ENCODE measurements at places on chromosomes 11 and 22.
A peak's percentile ranks its signal among the peaks of the same experiment; 100 is the strongest.

DNA sequence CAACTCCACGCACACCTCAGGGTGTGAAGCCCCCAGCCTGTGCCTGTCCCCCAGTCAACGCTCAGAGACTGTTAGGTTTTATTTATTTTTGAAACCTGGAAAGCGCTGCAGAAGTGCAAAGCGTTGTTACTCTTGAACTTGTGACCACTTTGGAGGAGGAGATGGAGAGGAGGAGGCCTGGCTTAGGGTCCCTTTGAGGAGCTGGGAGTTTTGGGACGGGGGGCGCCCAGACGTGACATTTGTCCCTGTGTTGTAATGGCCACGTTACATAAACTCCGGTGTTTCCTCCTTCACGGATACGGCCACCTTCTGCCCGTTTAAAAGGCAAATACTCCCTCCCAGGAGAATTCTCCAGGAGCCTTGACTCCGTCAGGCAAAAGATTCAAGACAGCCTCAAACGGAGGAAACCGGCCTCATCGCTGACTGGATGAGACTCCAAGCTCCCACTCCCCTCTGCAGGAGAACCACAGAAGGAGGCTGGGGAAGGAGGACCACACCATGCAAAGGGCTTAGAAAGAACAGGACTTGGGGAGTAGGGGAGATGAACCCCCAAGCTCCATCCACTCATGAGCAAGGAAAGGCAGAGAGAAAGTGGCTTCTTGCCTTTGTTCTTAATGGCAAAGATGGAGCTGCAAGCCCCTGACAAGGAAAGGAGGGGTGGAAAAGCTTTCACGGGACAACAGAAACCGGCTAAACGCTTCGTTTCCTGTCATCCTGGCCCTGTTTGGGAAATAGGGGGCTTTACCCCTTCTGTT, 630 bp downstream of the PIK3IP1 start:
- no peak for DNase-seq

- no peak for DNase-seq
These were observed 32.8 kb downstream of the ARHGAP20 start for GRCh38 chr11:110679323-110679975.

- DNase-seq: peak; percentile 27
These were observed 1.4 kb downstream of the DTX4 start for GRCh38 chr11:59173080-59173963.

DNA sequence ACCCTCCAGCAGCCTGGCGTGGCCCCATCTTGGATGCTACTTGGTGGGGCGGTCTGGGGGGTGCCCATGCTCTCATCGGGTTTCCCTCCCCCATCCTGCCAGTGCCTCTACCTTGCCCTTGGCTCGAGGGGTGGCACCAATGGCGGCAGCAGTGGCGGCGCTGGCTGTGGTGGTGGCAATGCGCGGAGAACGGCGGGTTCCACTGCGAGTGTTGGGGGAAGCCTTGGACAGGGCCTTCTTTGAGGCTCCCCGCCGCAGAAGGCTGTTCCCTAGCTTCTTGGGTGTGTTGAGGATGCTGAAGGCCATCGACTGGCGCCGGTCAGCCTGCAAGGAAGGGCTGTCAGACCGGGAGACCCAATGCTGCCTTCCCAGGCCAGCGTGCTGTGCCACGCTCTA, 5.1 kb downstream of the IL18BP start:
- DNase-seq: no peak

GRCh38 chr11:73260127-73260457, 12.0 kb upstream of the P2RY6 start:
- no peak for DNase-seq

DNA sequence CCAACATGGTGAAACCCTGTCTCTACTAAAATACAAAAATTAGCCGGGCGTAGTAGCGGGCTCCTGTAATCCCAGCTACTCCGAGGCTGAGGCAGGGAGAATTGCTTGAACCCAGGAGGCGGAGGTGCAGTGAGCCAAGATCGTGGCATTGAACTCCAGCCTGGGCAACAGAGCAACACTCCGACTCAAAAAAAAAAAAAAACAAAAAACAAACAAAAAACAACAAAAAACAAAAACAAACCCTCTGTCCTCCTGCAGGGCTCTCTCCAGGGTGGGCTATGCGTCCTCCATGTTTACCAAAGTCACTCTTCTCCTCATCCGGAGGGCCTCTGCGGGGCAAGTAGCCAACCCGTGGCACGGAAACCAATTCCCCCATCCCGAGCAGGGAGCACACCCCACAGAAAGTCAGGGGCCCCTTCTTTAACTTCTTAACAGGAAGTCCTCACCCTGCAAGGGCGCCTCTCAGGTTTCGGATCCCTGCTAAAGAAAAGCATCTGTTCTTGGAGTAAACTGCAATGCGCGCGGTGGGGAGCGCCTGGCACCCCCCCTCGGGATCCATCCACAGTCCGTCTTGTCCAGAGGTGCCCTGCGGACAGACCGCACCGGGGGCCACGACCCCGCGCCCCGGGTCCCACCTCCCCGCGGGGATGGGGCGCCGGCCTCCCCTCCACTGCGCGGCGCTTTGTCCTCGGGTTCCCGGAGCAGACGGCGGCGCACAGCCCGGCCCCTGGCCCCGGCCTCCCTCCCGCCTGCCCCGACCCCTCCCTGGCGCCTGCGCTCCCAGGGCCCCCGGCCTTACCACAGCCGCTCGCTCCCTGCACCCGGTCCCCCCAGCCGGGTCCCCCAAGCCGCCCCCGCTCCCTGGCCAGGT, 712 bp downstream of the CERK start:
- peak; percentile 81 for DNase-seq

- DNase-seq: no peak
These were observed 1251.2 kb downstream of the BRD1 start for GRCh38 chr22:48576333-48577013.

DNA sequence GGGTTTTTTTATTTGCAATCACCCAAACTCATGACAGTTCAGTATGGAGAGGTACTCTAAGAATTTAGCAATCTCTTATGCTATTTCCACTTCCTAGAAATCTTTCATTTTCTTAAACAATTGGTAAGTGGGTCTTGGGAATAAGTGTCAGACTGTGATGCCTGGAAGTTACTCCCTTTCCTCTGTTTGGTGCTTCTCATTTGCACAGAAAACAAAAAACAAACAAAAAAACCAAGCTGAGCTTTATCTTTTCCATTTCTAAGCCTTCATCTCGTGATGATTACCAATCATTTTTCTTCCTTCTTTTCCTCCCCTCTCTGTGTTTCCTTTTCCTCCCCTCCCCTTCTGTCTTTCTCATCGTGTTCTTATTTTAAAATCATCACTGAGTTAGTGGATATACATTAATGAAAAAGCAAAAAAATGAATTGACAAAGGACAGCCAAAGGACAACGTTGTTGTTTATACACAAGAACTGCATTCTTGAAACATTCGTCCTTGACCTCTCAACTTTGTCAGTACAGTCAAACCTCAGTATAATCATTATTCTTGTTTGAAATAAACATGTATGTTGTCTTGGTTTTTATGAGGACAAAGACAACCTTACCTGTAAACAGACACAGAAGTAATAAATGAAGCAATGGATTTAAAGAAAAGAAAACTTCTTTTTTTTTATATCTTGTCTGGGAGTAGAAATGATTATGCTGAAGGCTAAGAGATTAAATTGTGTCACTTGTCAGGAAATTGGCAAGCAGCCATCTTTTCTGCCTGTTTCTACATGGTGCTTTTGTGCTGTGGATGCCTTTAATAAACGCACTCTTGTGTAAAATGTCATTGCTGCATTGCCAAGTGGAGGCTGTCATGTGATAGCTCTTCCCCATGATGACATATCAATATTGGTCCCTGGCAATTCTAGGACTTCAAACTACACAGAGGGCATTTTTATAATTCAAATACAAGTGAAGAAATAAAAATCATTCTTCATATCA, 803.2 kb upstream of the CCDC90B start:
- peak; percentile 18 for DNase-seq

DNA sequence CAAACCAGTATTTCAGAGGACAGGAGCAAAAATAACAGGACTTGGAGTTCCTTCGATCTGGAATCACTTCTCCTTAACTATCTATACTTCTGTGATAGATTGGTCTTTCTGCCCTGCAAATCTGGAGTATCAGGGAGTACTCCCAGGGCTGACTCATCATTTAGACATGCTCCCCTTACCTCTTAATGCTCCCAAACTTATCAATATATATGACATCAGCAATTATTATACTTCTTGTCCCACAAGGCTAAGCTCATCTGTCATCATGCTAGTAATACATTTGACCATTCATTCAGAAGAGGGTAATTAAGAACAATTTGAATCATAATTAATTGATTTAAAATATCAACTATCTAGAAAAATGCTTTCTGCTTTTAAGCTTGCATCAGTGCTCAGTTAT, 163.8 kb downstream of the SWAP70 start:
- DNase-seq: no peak

DNA sequence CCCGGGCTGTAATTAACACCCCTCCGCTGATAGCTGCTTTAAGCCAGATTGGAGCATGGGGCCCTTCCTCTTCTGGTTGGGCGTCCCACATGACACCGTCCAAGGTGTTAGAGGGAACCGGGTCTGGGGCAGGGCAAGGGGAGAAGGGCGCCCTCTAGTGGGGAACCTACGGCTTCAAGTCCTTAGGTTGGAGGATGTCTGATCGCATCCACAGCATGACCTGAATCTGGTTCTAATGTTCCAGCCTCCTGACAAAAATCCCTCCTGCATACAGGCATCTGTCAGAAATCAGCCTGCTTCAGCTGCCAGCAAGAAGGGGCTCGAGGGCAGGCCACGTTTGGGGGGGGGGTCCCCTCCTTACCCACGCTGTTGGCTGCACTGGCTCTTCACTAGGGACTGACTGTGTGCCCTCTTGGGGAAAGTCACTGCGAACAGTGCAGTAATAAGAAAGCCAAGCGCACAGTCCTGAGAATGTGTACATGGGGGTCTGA, 94.2 kb upstream of the TBCEL start:
- DNase-seq: no peak

- no peak for DNase-seq
These were observed 75.9 kb upstream of the NUP50 start for GRCh38 chr22:45087802-45088201.

All from pancreas (tissue), 10 donors.